ENCODE measurements at places on chromosomes 16 and 17.

DNA sequence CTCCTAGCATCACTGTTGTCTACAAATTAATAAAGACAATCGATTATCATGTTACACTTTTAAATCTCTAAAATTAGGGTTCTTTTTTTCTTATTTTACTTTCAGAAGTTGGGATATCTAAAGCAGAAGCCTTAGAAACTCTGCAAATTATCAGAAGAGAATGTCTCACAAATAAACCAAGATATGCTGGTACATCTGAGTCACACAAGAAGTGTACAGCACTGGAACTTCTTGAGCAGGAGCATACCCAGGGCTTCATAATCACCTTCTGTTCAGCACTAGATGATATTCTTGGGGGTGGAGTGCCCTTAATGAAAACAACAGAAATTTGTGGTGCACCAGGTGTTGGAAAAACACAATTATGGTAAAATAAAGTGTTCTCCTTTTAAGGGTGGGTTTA is 2.4 kb downstream of the RAD51C start:
- no peak for DNase-seq

- DNase-seq = no peak
Measured at GRCh38 chr17:51555153-51555552, 294.8 kb downstream of the UTP18 start.

GRCh38 chr17:59333836-59334235 is 2.4 kb downstream of the YPEL2 start:
- DNase-seq = no peak

GRCh38 chr17:63954402-63955063 is 18.2 kb downstream of the SCN4A start:
- DNase-seq = no peak

DNA sequence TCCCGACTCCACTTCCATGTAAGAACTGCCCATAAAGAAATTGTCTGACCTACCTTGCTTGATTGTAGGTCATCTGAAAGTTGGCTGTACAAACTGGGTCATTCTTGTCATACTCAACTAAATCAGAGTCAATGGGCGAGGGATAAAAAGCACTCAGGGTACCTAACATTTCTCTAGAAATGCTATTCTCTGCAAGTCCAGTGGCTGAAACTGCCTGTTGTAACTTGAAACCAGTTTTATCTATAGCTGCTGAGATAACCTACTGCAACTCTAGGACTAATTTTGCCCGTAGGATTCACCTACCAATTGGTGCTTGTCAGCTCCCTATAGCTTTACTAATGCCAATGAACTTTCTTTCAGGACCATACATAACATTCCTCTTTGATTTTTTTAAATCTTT is 100.1 kb upstream of the GRIN2A start:
- DNase-seq = no peak

DNA sequence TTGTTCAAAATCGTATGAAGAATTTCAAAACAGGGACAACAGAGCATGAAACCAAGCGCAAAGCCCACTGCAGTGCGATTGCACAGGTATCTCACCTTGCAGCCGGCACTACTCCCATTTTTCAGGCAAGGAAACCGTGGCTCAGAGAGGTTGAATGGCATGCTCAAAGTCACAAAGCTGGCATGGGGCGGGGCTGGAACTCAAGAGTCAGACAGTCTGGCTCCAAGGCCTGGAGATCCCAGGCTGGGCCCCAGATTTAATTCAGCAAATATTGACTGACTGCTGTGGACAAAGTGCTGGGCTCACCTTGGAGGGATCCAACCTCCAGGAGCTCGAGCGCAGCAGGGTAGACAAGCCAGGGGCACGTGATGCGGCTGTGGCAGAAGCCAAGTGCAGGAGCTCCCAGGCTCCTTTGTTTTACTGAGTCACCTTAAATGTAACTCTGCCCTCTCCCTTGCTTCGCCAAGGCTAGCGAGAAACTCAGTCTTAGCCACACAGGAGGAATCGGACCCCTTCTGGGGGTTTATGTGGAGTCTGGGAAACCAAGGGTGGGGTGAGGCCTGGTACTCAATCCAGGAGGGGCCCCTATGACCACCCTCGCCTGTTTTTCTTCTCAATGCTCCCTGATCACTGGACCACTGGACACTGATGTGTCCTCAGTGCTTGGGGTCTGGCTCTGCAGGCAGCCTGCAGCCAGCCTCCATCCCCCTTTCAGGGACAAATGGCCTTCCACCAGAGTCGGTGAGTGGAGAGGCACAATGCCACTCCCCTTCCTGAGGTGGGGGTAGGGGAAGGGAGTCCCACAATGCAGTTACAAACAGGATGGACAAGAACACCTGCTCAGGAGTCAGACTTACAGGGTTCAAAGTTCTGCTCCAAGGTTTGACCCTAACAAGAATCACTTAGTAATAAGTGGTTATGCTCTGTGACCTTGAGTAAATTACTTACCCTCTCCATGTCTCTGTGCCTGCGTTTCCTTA is 3.9 kb upstream of the SPATA20 start:
- no peak for DNase-seq

GRCh38 chr16:19837984-19838707 is 46.5 kb downstream of the GPRC5B start:
- DNase-seq = no peak

GRCh38 chr17:34435182-34435928 is 72.3 kb upstream of the CCL1 start:
- DNase-seq = no peak

GRCh38 chr17:41492771-41493170 is 3.1 kb upstream of the KRT36 start:
- no peak for DNase-seq

DNA sequence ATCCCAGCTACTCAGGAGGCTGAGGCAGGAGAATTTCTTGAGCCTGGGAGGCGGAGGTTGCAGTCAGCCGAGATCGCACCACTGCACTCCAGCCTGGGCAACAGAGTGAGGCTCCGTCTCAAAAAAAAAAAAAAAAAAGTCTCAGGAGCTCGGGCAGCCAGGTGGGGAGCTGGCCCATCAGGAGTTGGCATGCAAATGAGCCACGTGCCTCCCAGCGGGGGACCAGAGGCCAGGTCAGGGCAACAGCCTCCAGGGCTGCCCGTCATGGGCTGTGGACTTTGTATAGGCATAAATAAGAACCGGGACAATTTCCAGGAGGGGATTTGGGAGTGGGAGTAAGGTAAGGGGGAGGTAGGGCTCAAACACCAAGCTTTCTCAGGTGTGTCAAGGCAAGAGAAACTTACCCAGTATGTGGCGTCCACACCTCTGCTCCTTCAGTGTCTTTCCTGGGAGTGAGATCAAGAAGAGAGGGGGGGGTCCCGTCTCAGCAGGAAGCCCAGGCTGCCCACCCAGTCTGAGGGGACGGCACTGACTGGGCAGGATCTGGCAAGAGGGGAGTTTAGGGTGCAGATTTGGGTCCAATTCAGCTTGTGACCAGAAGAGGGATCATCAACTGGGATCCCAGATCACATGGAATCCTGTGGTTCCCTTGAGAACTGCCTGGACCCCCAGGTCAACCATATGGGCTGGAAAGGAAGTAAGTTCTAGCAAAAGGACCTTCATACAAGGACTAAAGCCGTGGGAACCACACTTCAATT is 22.3 kb upstream of the G6PC1 start:
- DNase-seq = no peak

DNA sequence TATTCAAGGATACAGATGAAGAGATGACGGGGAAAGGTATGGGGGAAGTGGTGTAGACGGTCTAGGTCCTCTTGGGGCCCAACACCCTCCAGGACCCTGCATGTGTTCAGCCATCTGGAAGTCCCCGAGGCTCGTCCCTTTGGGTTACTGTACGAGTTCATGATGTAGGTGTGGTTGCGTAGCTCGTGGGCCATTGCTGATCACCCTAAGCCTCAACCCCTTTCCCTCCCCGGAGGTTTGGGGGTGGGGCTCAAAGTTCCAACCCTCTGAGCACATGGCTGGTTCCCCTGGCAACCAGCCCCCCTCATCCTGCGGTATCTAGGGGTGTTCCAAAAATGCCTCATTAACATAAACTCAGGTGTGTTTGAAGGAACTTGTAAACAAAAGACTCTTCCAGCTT is 98.8 kb upstream of the METRNL start:
- DNase-seq = no peak

DNA sequence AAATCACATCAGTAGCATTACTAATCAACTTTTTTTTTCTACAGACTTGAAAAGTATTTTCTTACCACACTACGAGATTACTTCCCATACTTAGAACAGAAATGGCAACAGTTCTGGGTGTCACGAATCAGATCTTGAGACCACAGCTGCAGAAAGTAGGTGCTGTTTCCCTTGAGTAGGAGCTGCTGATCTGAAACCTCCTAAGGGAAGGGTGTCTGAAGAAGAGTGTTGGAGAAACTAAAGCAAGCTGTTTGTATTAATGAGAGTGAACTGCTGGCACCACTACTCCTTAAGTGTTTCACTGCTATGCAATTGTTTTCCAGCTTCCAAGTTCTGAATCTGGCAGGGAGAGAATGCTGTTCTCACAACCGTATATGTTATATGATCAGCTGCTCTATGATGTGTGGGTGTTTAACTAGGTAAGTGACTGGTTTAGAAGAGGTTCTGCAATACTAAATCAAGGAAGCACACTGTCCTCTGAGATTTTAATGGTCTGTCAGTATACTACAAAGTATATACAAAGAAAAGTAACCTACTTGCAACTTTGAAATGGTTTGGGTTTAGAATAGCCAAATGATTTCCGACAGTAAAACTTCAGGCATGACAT is 3.3 kb downstream of the ZNF652 start:
- DNase-seq = no peak

- DNase-seq = no peak
Measured at GRCh38 chr17:199191-199604, 17.7 kb upstream of the DOC2B start.

GRCh38 chr17:27546624-27547300 is 84.2 kb upstream of the LGALS9 start:
- DNase-seq = no peak

DNA sequence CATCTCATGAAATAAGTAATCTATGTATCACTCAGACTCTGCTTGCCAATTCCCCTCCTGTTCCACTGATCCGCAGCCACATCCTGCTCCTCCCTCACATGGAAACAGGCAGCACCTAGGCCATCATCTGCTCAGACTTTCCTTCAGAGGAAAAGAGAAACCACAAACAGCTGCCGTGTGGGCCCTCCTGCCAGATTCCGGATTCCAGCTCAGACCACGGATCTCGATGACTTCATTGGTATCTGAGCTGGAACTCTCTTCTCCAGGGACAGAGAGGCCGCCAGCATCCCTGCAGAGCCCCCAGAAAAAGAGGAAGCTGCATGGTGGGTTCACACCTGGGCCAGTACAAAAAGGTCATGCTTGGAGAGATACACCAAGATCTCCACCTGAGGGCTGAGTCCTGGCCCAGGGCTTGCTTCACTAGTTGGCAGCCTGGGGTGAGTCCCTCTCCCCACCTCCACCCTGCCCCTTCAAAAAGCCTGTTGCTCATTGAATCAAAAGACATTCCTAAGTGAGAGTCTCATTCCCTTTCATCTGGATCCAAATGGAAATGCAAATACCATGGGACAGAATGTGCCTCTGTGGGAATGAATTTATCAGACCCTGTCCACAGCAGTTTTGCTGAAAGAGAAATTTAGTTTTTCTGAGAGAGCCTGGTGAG is 47.2 kb downstream of the HOXB1 start:
- no peak for DNase-seq

DNA sequence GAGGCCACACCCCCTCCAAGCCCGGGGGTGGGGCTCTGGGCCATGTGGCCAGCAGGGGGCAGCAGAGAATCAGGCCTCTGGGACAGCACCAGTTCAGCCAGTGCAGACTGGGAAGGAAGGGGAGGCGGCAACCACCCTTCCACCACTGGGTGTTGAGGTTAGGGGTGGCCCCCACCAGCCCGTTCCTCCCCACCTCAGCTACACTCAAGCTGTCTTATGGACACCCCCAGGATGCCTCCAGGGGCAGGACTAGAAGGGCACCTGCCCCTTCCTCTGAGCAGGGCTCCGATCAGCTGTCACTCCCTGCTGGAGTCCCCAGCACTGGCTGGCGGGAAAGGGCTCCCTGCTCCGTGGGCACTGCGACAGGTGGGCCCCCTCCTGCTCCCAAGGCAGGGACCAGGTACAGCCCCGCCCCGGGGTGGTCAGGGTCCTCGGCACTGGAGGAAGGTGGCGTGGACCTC is 21.8 kb downstream of the KATNB1 start:
- DNase-seq = peak; percentile 78

GRCh38 chr16:54817432-54817831 is 113.2 kb upstream of the IRX5 start:
- no peak for DNase-seq

GRCh38 chr16:88455610-88456355 is 2.7 kb downstream of the ZFPM1 start:
- DNase-seq = peak; percentile 55

GRCh38 chr16:87324411-87325275 is 7.5 kb upstream of the C16orf95 start:
- peak; percentile 9 for DNase-seq

DNA sequence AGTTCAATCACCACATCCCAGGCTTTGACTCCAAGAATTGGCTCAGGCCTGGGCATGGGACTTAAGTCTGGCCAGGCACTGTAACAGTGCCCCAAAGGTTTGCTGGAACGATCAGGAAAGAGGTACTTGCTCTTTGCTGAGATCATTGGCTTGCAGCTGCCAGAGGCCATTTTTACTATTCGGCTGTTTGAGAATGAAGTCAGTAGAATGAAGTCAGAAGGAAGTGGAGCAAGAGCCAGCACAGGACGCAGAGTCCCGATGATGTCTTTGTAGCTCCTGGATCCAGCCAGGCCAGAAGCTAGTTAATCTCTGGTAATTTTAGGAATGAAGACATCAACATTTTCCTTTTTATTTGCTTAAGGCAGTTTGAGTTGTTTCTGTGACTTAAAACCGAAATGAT is 195.5 kb downstream of the RAB11FIP4 start:
- no peak for DNase-seq

DNA sequence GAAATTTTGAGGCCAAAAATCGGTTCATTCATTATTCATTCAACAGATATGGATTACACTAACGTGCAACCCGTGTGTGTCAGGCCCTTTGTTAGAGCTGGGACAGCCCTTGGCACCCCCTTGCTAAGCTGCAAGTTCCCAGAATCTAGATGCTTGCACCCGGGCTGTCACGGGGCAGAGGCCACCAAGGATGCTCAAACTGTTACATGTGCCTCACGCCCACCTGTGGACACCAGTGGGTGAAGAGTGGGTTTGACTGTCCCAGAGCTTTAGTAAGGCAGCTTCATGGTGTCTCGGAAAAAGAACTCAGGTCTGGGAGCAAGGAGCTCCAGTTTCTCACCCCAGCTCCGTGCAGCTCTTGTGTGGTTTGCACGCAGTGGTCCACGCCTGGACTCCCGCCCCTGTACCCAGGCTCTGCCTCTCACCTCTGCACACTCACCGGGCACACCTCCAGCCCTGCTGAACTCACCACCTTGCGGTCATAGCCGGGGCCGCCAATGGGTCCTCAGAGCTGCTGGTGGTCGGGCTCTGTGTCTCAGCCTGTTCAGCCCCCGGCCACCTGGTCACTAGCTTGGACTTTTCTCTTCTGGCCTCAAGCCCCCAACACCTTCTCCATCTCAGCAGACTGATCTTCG is 53.7 kb upstream of the CACNG4 start:
- DNase-seq = no peak

- DNase-seq = no peak
Measured at GRCh38 chr16:21056396-21056795, 94.2 kb downstream of the DNAH3 start.

DNA sequence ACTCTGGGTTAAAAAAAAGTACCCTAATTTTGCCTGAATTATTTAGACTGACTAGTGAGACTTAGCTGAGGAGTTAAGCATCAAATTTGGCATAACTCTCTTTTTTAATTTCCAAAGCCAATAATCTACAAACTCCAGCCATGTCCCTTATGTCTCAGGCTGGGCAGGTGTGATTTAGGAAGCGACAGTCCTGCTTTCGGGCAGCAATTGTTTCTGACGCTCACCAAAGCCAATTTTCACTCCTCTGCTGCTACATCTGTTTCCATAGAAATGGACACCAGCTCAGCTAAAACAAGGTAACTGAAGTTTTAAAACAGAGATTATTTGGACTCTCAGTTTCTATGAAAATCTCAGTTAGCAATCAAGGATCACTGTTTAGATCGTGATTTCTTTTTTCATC is 338.7 kb downstream of the ABCC12 start:
- DNase-seq = no peak

Measured in stimulated activated CD8-positive, alpha-beta memory T cell treated with anti-CD3 and anti-CD28 coated beads, Interleukin-2, amount 100 ng/mL, for 1 hour (primary cell).